ENCODE measurements at places on chromosomes 5 and 9. TPM values are rescaled to one million over a fixed set of nuclear protein-coding genes. Genes with fewer than 3 reads are reported as not detected.

Gene PCDHAC1
- total RNA-seq = 3.0 TPM

Gene DPP7
- 123 TPM for total RNA-seq

Gene TNC
- total RNA-seq = 0.59 TPM

Gene GRM6
- total RNA-seq = not detected

Gene MCIDAS
- 2.2 TPM for total RNA-seq

Gene PCDHGA11
- total RNA-seq = not detected

Gene CD14
- 3.0 TPM for total RNA-seq

Gene KCNN2
- total RNA-seq = 0.17 TPM

Gene CARD9
- total RNA-seq = 1.5 TPM

Gene KCNV2
- total RNA-seq = not detected

Gene PJA2
- 16.3 TPM for total RNA-seq

Gene RLN2
- not detected for total RNA-seq

Gene CTNND2
- total RNA-seq = not detected

Gene CBY3
- not detected for total RNA-seq

Gene OLFML2A
- total RNA-seq = 22.6 TPM

Gene NDST1
- total RNA-seq = 70.1 TPM

Gene PCDHA9
- total RNA-seq = not detected

Gene HAPLN1
- not detected for total RNA-seq

Gene SELENOP
- total RNA-seq = 0.49 TPM

Gene PLEKHG4B
- 1.2 TPM for total RNA-seq

Gene MARCOL
- total RNA-seq = not detected

Gene STPG3
- total RNA-seq = not detected

All from A549 treated with GW870086 at 1 μM for 4 hours (cell line).